ENCODE measurements at places on chromosomes 2 and 18. TPM values are rescaled to one million over a fixed set of nuclear protein-coding genes. Genes with fewer than 3 reads are reported as not detected.

LRRC30 gene
- not detected for total RNA-seq

DNA sequence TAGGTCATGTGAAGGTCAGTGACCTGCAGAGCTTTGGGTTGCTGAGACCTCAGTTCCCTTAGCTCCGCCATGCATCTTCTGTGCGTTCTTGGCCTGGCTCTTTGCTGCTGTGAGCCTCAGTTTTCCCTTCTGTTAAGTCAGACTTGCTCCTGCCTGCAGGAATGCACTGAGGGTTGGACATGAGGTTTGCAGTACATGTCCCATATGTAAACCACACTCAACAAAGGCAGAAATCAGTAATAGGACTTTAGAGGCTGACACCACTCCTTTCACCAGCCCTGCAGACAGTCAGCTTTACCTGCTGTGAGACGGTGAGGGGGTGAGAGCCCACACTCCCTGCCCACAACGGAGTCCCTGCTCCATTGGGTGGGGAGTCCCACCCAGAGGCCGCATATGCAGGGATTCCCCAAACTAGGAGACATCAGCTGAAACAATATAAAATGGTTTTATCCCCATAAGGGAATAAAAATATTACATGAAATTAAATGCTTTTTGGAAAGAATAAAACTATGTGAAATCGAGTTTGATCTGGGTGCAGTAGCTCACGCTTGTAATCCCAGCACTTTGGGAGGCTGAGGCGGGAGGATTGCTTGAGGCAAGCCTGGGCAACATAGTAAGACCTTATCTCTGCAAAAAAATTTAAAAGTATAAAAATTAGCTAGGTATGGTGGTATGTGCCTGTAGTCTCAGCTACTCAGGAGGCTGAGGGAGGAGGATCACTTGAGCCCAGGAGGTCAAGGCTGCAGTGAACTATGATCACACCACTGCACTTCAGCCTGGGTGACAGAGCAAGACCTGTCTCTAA is 55.1 kb downstream of the MYO7B start:
- H3K4me3 ChIP-seq, result no peak overlapping the region
- no peak for DNase-seq
- H3K27ac ChIP-seq, result no peak overlapping the region
- H3K36me3 ChIP-seq, result no peaks in the 10 kb centered on the region
- no peaks in the 10 kb centered on the region for H3K27me3 ChIP-seq

- H3K4me1 ChIP-seq, result no peaks in the 10 kb centered on the region
- H3K27me3 ChIP-seq, result no peaks in the 10 kb centered on the region
- H3K36me3 ChIP-seq, result no peaks in the 10 kb centered on the region
- DNase-seq, result no peak
- H3K4me3 ChIP-seq, result no peak overlapping the region
- H3K27ac ChIP-seq, result no peak overlapping the region
Measured at GRCh38 chr18:34600158-34600557, 109.9 kb upstream of the DTNA start.

DNA sequence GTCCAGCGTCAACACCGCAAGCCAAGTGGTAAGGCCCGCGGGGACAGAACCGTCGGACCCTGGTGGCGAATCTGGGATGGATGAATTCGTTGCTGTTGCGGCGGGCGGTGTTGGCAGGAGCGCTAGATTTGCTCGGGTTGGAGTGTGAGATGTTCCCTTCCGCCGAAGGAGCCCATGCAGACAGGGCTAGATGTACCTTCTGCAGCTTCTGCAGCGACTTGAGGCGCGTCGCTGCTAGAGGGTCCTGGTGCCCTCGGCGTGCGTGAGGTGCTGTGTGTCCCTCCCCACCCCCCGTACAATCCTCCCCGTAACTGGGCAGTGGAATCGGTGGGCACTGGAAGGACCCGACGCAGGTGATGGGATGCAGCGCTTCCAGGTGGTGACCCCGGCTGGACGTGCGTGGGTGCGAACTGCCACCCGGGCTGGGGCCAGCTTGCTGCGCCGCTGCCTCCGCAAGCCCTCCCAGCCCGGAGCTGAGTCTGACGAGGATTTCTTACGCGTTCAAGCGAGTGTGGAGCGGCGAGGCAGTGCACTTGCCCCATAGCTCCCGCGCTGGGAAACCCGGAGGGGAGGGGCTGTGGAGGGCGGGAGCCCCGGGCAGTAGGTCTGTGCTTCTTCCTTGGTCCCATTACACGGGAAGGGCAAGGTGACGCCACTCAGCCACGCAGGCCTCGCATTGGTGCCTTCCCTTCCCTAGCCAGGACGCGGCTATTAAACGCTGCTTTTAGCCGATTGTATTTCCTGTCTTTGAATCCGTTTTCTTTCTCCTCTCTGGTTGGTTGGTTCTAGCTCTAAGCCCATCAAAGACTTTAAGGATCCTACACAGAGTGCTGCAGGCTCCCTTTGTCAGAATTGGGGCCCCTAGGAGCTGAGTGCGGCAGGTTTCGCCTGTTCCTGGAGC is 34.2 kb downstream of the CHRNA1 start:
- peak overlapping the region; percentile 72 for H3K4me3 ChIP-seq
- DNase-seq, result peak; percentile 71
- H3K36me3 ChIP-seq, result no peaks in the 10 kb centered on the region
- peaks cover 12% of the 10 kb centered on the region for H3K4me1 ChIP-seq
- H3K27ac ChIP-seq, result peak overlapping the region; percentile 53

DNA sequence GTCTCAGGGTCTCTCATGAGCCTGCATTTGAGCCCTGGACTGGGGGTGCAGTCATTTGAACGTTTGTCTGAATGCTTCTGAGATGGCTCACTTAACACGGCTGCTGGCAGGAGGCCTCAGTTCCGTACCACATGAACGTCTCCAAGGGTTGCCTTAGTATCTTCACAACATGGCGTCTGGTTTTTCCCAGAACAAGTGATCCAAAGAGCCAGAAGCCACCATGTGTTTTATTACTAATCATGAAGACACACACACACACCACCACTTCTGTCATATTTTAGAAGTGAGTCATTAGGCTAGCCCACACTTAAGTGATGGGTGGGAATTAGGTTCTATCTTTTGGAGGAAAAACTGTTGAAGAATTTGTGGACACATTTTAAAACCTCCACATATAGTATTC is 15.0 kb upstream of the MYO1B start:
- H3K4me1 ChIP-seq, result no peaks in the 10 kb centered on the region
- H3K4me3 ChIP-seq, result no peak overlapping the region
- no peak overlapping the region for H3K27ac ChIP-seq
- no peaks in the 10 kb centered on the region for H3K27me3 ChIP-seq
- DNase-seq, result no peak
- no peaks in the 10 kb centered on the region for H3K36me3 ChIP-seq

DNA sequence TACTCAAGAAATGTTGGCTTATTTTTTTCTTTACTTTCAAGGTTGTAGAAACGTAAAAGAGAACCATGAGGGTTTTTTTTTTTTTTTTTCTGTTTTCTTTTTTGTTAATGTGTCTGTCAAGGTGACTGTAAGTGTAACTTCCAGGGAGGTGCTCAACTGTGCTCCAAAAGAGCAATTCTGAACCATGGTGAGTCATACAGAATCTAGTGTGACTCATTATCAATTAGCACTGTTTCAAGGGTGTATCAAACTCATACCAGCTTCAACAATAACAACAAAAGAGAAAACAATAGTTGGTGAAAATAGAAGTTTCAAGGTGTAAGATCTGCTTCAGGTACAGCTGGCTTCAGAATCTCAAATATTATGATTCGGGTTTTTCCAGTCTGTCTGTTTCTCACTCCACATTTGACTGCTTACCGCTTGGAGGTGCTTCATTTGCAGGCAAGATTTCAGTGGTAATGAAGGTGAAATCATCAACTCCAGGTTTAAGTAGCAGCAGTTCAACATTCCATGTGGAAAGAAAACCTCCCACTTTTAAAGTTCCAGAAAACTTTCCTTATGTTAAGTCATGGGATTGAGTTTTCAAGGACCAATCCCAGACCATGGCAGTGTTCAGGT is 850.6 kb downstream of the CNTNAP5 start:
- no peaks in the 10 kb centered on the region for H3K36me3 ChIP-seq
- no peaks in the 10 kb centered on the region for H3K27me3 ChIP-seq
- H3K4me1 ChIP-seq, result no peaks in the 10 kb centered on the region
- H3K27ac ChIP-seq, result no peak overlapping the region
- no peak overlapping the region for H3K4me3 ChIP-seq
- DNase-seq, result no peak

GRCh38 chr2:101272045-101272784 is 19.5 kb downstream of the CNOT11 start:
- no peak for DNase-seq
- no peak overlapping the region for H3K4me3 ChIP-seq
- no peaks in the 10 kb centered on the region for H3K27me3 ChIP-seq
- H3K4me1 ChIP-seq, result peaks cover 41% of the 10 kb centered on the region
- H3K27ac ChIP-seq, result peak overlapping the region; percentile 69
- peaks cover 64% of the 10 kb centered on the region for H3K36me3 ChIP-seq

ANKRD36 gene
- total RNA-seq, result 31.8 TPM

MTIF2 gene
- 43.2 TPM for total RNA-seq
